ENCODE measurements at places on chromosomes 7 and 10.

- no peak for DNase-seq
Measured at GRCh38 chr10:103890194-103890658, 27.8 kb downstream of the STN1 start.

DNA sequence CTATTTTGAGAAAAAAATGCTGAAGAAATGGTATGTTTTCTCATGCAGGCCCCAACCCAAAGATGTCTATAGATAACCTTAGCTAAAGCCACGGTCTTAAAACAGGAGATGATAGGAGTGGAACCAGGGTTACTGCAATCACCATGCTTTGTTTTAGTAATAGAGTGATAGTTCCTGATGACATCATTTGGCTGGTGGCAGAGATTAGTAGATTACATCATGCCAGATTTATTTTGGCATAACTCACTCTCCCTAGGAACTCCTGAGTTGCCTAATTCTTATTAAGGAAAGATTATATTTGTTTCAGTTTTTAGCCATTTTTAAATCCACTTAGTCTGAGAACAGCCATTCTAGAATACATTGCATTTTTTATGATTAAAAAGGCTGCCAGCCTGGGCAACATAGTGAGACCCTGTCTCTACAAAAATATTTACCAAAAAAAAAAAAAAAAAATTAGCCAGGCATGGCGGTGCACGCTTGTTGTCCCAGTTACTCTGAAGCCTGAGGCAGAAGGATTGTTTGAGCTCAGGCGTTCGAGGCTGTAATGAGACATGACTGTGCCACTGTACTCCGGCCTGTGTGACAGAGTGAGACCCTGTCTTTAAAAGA, 17.8 kb downstream of the ENO4 start:
- DNase-seq = no peak

DNA sequence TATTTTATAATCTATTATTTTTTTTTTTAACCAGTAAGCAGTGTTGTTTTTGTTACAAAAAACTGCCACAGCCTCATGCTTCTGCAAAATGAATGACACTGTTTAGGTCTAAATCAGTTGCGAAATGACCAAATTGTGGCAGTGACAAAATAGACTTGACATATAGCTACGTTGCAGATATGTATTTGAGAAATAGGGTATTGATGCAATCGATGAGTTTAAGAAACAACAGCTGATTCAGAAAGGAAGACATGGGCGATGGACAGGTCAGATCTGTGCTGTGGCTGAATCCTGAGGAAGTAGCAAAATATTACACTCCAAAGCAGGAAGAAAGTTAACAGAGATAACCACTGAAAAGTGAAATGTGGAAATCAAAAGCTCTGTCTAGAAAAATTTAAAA, 89.0 kb upstream of the STEAP4 start:
- no peak for DNase-seq

DNA sequence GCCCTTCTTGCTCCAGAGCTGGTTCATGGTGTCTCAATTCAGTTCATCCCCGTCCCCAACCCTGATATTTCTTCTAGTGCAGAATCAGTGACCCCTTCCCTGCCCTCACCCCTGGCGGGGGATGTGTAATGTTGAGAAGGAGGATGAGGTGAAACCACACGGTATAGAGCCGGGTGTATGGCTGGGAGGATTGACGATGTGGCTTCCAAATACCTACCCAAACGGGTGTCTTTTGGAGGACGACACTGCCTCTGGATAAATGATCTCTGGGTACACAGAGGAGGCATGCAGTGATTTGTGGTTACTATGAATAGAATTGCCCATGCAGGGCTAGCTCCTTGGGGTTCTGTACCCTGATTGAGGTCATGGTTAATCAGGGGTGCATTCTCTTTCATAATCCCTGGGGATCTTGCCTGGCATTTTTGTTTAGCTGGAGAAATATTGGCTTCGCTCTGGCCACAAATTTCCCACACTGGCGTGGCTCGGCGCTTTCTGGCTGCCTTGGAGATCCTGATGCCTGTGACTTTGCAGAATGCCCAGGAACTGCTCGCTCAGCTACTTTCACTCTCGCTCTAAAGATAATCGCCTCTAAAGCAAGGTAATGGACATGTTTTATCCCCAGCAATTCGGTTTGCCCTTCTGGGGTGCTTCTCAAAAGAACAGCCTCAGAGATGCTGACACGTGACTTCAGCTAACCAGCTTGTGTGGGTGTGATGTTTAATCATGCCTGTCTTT, 89.2 kb downstream of the RBM20 start:
- no peak for DNase-seq

DNA sequence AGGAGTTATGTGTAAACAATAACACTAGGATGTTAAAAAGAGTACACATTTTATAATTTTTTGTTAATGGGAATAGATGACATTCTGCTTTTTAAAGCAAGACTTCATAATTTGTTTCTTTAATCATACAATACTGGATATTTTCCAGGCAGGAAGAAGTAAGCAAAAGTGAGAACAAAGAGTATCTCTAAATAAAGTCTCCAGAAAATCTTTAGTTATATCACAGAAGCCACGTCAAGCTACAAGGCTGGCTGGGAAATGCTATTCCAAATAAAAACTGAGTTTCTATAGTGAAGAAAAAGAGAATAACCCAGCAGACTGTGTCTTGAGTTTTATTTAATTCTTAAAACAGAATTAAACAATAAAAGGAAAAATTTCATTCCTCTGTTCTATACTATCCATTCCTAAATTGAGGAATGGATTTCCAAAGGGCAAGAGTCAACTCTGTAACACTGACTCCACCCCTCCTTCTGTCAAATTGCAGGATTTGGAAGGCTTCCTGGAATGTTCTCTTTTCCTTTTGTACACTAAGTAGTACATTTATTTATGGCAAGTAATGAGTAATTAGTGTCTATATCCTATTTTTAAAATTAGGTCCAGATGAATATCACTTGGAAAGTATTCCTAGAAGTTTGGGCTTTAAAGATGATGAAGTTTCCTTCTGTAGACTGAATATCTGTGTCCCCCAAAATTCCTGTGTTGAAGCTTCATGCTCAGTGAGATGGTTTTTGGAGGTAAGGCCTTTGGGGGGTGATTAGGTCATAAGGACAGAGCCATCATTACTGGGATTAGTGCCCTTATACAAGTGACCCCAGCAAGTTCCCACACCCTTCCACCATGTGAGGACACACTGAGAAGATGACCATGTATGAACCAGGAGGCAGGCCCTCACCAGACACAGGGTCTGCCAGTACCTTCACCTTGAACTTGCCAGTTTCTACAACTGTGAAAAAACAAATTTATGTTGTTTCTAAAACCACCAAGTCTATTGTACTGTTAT, 290.9 kb downstream of the CRPPA start:
- DNase-seq = no peak

DNA sequence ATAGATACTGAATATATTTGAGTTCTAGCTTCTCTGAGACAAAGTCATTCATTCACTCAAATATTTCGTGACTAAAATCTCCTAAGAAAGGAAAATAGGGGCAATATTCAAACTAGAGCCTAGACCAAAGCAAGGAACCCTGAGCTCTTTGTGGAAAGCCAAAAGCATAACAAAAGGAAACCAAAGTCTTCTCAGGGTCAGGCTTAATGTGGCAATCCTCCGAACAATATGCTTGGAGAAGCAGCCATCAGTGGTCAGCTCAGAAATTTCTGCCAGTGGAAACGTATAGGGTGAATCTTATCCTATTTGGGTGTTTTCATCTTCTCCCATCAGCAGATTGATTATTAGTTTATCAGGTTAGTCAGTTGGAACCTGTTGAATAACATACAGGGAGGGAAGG, 151.3 kb upstream of the SLC13A1 start:
- no peak for DNase-seq

GRCh38 chr7:25527665-25528170, 299.4 kb upstream of the NPVF start:
- DNase-seq = no peak

GRCh38 chr7:100432053-100432452, 2.4 kb downstream of the MEPCE start:
- DNase-seq = no peak
